ENCODE measurements at places on chromosomes 11 and 22.

DNA sequence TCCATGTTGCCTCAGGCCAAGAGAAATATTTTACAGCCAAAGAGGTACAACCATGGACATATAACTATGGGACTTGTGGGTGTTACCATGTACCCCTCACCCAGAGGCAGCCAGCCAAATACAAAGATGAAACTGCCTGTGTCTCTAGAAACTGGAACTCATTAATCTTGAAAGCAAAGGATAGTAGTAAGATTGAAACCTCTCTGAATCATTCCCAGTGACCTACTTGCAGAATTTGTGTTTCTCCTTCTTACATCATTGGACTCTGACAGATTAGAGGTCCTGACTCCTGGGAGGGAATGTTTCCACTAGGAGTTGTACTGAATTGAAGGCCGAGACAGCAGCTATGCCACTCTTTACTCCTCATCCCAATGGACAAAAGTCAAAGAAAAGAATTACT is 257.4 kb upstream of the UBASH3B start:
- no peak for DNase-seq

DNA sequence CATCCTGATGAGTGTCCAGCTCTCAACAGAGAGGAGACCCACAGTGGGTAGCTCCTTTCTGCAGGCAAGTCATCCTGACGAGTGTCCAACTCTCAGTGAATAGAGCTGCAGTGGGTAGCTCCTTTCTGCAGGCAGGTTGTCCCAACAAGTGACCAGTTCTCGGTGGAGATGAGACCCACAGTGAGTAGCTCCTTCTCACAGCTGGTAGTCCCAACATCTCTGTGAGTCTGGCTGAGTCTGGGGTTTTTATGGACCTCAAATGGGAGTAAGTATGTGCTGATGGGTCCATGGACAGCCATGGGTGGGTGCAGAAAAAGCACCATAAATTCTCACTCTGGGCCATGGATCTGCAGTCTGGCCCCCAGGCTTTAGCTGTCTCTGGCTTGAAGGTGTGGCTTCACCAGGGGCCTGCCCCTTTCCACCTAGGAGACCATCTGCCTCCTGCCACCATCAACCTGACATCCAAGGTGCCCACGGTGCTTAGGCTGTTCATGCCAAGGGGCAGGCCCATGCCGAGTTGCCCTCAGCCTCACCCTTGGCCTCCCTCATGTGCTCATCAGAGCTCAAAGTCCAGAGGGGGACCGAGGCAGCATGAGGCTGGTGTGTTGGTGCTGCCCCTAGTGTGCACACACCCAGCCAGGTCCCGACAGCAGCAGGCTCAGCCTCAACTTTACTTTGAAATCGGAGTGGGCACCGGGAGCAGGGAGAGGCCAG is 15.3 kb downstream of the NPAT start:
- no peak for DNase-seq

- DNase-seq = no peak
Measured at GRCh38 chr11:73325036-73325981, 17.2 kb downstream of the ARHGEF17 start.

GRCh38 chr22:31474743-31475142 is 14.9 kb downstream of the EIF4ENIF1 start:
- DNase-seq = no peak

- DNase-seq = no peak
Measured at GRCh38 chr11:28137832-28138231, 29.6 kb downstream of the METTL15 start.
